ENCODE measurements at places on chromosomes 4 and X.

DNA sequence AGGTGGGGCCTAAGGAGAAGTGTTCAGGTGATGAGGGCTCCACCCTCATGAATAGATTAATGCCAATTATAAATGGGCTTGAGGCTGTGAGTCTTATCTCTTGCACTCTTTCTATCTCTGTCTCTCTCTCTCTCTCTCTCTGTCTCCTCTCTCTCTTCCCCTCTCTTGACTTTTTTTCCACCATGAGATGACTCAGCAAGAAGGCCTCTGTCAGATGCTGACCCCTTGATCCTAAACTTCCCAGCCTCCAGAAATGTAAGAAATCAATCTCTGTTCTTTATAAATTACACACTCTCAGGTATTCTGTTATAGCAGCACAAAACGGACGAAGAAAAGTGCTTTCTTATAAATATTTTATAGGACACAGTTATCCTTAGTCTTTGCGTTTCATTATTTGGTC, 184.9 kb upstream of the PCDH7 start:
- DNase-seq: no peak

GRCh38 chr4:185283723-185284122, 74.3 kb downstream of the SNX25 start:
- DNase-seq: no peak

DNA sequence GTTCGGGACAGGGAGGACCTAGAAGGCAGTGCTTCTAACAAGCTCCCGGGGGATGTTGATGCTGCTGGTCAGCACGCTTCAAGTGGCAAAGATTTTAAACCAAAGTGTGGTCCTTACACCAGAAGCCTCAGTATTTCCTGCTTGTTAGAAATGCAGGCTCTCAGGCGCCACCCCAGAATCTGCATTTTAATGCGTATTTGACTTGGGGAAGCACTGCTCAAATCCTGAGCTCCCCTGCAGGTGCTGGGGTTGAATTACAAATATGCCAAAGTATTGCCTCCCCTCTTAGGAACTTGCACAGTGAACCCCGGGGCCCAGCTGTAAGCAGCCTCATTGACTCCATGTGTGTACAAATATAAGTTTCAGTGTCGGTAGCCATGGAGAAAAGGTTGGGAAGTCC, 70.8 kb upstream of the RAI2 start:
- DNase-seq: peak; percentile 8

DNA sequence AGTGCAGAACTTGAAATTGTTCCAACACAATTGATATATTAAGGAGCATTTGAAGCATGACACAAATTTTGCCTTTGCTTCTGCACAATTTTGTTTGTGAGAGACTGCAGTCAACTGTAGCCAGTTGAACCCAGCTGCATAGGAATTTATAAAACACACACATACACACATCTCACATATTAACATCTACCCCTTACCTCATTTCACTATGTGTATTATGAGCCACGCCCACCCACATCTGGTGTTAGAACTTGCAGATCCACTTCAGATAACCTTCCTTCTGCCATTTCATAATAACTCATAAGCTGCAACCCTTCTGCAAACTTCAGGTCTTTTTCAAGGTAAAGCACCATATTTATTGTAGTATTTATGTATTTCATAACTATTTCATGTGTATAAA, 188.1 kb upstream of the WDFY3 start:
- DNase-seq: no peak

GRCh38 chr4:26524011-26524410, 33.7 kb upstream of the CCKAR start:
- no peak for DNase-seq

All from iPS-NIHi11 (cell line).